ENCODE measurements at places on chromosomes 3 and 15.

- no peak for DNase-seq
Measured at GRCh38 chr15:55530861-55531313, 22.9 kb upstream of the DNAAF4 start.

GRCh38 chr15:36221992-36222391, 357.4 kb upstream of the CDIN1 start:
- DNase-seq, result no peak

DNA sequence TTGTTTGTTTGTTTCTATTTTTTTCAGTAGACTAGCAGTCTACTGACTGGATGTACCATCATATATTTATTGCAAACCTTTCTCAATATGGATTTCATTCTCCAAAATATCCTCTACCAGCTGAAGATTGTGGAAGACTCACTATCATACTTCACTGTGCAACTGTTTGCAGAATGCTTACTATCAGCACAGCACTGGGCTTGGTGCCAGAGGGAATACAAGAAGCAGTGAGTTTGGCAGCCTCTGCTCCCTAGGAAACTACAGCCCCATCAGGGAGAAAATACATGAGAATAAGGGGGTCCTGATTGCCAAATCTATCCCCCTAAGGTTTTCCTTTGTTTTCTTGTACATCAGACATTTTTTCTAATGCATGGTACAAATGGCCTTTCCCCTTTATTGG, 27.5 kb downstream of the AQP9 start:
- no peak for DNase-seq

- DNase-seq, result no peak
Measured at GRCh38 chr3:6860149-6860953, 564 bp upstream of the GRM7 start.

GRCh38 chr15:68224108-68224507, 5.4 kb downstream of the CLN6 start:
- no peak for DNase-seq

GRCh38 chr15:38490242-38490922, 36.5 kb downstream of the FAM98B start:
- no peak for DNase-seq

GRCh38 chr3:109963831-109964230, 626.5 kb upstream of the DPPA4 start:
- DNase-seq, result no peak

DNA sequence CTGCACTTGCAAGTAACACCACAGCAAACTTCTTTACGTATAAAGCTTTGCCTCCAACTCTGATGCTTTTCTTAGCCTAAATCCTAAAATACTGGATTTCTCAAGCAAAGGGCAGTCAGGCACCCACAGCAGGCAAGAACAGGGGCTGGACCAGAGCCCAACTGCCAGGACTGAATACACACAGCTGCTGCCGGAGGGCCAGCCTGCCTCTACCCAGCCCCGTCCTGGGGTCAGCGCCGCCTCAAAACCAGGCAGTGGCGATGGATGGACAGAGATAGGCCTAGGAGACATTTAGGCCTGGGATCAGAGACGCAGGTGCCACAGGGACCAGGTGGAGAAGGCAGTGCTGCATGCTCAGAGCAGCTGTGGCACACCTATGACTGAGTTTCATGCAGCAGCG, 47.6 kb upstream of the SEC61A1 start:
- DNase-seq, result no peak
